ENCODE measurements at places on chromosomes 12 and 14.

DNA sequence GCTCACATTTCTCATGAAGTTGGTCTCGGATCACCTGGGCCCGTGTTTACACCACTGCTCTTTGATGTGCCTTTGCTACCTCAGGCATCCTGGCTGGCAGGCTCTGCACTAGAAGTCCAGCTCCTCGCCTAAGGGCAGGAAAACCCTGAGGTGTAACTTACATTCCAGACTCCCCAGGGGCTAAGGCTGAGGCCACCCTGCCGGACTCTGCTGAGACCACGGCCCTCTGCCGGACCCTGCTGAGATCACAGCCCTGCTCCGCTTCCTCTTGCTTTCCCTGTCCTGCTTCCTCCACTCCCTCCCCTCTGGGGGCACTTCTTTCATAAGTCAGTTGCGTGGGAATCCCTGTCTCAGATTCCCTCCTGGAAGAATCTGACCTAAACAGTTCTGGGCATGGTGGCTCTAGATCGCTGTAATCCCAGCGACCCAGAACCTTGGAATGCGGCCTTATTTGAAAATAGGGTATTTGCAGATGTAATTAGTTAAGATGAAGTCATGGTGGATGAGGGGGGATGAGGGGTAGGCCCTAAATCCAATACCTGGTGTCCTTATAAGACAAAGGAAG, 17.2 kb downstream of the RILPL1 start:
- no peak for DNase-seq

DNA sequence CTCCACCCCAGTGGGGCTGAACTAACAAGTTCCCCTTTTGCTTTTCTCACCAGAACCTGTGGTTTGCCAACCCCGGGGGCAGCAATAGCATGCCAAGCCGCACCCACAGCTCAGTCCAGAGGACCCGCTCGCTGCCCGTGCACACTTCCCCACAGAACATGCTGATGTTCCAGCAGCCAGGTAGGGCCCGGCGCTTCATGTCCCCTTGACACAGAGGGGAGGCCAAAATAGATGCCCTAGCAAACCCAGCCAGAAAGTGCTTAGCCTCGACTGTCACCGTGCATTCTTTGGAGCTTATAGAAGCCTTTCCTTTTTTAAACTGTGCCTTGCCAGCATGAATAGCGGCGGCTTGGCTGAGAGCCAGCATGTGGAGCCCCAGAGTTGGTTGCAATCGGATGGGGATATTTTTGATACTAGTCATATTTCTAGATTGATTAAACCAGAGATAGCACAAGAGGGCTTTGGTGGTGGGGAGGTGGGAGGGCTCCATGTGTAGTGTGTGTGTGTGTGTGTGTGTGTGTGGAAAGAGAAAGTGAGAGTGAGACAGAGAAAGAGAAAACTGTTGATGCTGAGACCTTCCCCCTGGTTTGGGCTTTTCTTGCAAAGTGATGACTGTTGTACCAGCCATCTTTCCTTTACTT, 126.1 kb downstream of the GCH1 start:
- DNase-seq = no peak

DNA sequence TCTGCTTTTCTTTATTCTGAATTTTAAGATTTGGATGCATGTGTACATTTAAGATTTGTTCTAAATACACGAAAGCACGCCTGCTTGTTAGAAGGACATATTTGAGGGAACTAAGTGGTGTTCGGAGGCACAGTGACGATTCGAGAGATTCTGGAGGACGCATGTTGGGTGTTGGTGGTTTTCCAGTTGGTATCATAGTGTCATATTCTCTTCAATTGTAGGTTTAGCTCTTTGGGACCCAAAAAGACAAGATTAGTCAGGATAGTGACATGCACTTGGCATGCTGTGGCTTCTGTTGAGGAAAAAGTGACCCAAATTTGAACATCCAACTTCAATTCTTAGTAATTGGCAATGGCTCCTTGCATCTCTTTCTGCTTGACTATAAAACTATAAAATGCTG, 30.1 kb downstream of the PRKCH start:
- no peak for DNase-seq

DNA sequence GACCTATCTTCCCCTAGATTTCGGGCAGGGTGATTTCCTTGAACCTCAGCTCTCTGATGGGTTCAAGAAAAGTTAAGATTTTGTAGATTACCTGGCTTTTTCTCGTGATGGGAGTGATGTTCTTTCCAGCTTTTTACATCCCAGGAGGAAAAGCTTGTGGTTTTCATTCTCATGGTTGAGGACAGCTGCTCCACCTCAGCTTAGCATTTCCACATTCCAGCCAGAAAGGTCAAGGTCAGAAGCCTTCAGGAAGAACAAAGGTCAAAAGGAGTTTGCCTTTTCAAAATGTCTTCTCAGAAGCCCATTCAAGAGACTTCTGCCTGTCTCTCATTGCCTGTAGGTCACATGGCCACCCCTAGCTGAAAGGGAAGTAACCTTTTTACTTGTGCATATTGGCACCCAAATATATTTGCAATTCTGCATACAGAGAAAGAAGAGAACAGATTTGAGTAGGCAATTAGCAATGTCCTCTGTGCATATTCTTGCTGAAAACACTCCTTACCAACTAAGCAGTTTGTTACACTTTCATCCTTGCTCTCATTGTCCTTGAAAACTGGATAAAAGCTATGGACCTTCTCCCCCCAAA, 6.6 kb upstream of the ADGRD1 start:
- DNase-seq = no peak

DNA sequence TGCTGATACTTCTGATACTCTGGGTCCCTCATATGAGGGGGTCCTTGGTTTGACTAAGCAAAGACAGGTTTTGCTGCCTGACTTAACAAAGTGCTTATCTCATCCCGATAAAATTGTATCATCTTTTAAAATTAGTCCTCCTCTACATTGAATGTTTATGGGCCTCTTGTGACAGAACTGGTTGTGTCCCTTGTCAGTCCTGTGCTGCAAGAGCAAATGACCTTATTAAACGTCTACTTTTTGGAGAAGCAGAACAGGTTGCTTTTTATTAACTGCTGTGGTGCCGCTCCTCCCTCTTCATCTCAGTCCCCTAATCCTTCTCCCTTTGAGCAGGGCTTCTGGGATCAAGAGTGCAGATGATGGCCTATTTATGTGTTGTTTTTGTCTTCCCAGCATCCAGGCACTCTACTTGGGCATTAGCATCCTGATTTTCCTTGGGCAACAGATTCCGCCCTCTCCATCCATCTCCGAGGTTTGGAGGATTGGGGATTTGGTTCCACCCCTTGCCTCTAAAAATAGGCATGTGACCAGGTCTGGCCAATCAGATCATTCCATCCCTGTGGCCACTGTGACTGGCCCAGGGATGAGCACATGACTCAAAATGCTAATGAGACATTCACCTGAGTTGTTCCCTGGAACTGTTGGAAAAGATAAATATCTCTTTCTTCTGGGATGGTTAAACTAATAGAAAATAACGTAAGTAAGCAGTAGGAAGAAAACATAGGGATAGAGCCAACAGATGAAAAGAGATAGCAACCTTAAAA, 2.9 kb upstream of the DENR start:
- DNase-seq = no peak
